ENCODE measurements at places on chromosomes 5 and 9. TPM values are rescaled to one million over a fixed set of nuclear protein-coding genes. Genes with fewer than 3 reads are reported as not detected.
A peak's percentile ranks its signal among the peaks of the same experiment; 100 is the strongest.

DNA sequence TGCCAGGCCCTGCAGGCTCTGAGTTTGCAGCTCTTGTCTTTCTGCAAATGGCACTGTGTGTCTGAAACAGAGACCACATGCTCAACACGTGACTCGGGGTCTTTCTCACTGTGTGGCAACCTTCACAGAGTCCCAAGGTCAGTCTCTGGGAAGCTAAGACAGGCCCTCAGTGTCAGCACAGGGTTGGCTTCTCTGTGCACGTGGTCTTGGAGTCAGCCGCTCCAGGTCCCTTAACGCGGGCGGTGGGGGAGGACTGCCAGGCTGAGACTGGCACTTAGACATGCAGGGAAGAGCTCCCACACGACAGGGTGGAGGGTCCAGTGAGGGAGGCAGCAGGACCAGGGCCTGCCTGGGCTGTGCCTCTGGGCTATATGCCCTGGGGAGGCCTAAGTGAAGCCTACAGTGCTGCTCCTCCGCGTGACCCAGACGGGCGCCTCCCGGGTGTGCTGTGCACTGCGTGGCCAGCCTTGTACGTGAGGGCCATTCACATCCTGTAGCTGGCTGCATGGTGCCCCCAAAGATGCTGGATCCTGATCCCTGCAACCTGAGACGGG, 76.8 kb downstream of the ADAMTS2 start:
- no peak overlapping the region for H3K27ac ChIP-seq
- no peak overlapping the region for H3K4me3 ChIP-seq
- no peaks in the 10 kb centered on the region for H3K27me3 ChIP-seq
- no peaks in the 10 kb centered on the region for H3K36me3 ChIP-seq
- no peak for DNase-seq

DNA sequence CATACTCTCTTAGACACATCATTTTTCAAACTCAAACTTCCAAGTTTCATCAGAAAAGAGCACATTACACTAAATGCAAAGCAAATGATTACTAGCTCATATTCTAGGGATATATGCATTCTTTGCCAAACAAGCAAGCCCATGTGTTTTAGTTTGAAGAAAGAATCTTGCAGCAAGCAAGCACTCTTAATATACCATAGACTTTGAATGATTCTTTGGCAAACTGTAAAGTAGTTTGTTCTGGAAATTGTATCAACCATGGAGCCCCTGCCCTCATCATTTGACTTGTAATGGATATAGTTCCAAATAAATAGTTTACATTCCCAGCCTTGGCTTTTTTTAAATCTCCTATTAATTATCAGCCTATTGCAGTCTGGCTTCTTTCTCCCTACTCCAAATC, 325.2 kb downstream of the NR2F1-AS1 start:
- H3K4me1 ChIP-seq, result no peaks in the 10 kb centered on the region
- no peaks in the 10 kb centered on the region for H3K27me3 ChIP-seq
- H3K4me3 ChIP-seq, result no peak overlapping the region
- H3K36me3 ChIP-seq, result no peaks in the 10 kb centered on the region
- no peak for DNase-seq

The PHF19 gene
- total RNA-seq, result 16.8 TPM

The ACER2 gene
- 4.1 TPM for total RNA-seq

The C9orf57 gene
- not detected for total RNA-seq

DNA sequence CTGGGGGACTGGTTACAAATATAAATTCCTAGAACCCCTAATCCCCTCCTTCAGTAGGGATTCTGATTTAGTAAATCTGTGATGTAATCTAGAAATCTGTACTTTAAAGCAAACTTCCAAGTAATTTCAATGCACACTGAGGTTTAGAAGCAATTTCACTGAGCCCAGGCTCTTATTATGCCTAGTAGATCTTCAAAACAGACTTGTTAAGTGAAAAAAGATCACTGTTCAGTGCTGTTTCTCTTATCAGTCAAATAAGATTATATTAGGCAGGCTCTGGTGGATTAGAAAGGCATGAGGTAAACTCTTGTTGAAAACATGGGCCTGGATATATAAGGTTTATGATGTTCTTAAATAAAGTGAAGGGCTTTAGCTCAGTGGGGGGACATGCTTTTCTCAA, 293.9 kb downstream of the ADGRV1 start:
- DNase-seq, result no peak
- H3K27me3 ChIP-seq, result no peaks in the 10 kb centered on the region
- H3K4me3 ChIP-seq, result no peak overlapping the region
- peaks cover 11% of the 10 kb centered on the region for H3K4me1 ChIP-seq

- no peak overlapping the region for H3K27ac ChIP-seq
- no peaks in the 10 kb centered on the region for H3K4me1 ChIP-seq
- H3K4me3 ChIP-seq, result no peak overlapping the region
- H3K36me3 ChIP-seq, result no peaks in the 10 kb centered on the region
Measured at GRCh38 chr5:100108883-100109282, 426.3 kb upstream of the FAM174A start.

DNA sequence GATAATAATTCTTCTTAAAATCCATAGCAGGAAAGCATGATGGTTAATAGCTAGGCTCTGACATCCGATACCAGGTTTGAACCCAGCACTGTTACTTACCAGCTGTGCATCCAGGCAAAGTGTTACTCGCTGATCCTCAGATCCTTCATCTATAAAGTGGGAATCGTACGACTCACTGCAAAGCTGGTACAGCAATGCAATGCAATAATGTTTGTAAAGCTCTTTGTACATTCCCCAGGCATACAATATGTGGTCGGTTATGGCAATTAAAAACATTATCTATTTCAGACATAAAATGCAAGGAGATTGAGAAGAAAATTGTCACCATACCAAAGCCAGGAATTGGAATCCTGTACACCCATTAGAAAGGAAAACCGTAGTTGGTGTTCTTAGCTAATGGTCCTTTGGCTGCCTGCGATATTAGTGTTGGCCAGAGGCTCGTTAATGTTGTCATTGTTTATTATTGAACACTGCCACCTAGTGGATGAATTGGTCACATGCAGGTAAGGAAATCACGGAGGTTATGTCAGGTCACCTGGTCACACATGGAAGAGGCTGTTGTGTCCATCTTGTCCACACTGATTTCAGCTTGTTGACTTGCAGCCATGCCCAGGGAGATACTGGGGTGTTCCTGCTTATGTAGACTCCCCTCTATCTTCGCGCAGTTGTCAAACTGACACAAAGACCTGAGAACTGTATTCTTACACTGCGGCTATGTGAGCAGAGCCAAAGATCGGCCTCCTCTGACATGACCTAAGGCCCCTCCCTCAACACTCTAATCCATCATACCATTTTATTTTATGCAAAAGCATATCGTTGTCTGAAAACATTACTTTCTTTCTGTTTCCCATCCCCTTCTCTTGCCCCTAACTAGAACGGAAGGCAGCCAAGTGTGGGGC, 87.5 kb upstream of the PPP2R2B start:
- peak; percentile 70 for DNase-seq
- H3K27me3 ChIP-seq, result no peaks in the 10 kb centered on the region
- no peak overlapping the region for H3K4me3 ChIP-seq
- H3K27ac ChIP-seq, result no peak overlapping the region
- no peaks in the 10 kb centered on the region for H3K36me3 ChIP-seq

The DMGDH gene
- total RNA-seq, result 3.4 TPM

GRCh38 chr9:77935211-77935610, 96.4 kb downstream of the GNAQ start:
- DNase-seq, result no peak
- H3K27ac ChIP-seq, result no peak overlapping the region
- no peaks in the 10 kb centered on the region for H3K36me3 ChIP-seq

DNA sequence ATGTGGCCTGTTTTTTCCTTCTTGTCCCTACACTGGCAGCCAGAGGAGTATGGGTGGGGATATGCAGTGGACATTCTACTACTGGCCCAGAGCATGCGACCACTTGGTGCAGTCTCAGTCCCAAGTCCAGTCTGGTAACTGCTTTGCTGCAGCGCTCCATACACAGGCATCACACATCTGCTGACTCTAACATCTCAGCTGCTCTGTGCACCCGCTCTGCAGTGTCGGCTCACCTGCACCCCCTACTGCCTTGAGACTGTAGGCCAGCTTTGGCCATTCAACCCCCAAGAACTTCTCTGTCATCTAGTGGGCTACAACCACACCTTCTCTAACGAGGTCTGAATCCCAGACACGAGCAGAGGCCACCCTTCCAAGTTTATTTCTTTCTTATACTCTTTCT, 46.4 kb upstream of the SLCO6A1 start:
- no peak overlapping the region for H3K27ac ChIP-seq
- no peak for DNase-seq
- H3K4me3 ChIP-seq, result no peak overlapping the region
- H3K27me3 ChIP-seq, result no peaks in the 10 kb centered on the region
- no peaks in the 10 kb centered on the region for H3K4me1 ChIP-seq

GRCh38 chr5:177557041-177557647, 2.8 kb upstream of the FAM193B start:
- DNase-seq, result no peak
- H3K27ac ChIP-seq, result no peak overlapping the region
- H3K4me1 ChIP-seq, result peaks cover 24% of the 10 kb centered on the region
- no peaks in the 10 kb centered on the region for H3K27me3 ChIP-seq
- no peak overlapping the region for H3K4me3 ChIP-seq

DNA sequence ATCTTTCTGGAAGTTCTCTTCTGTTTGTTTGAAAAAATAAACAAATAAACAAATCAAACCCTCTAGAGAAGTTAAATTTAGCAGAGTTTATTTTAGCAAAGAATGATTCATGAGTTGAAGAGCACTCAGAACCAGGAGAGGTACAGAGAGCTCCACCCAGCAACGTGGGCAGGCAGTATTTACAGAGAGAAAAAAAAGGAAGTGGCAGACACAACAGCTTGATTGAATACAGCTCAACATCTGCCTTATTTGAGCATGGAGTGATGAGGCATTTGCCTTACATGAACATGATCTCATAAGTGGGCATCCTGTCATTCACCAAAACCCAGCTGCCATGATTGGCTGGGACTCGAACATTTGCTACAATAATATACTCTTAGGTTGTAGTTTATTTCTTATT, 381.6 kb upstream of the ADAMTS16 start:
- DNase-seq, result no peak
- no peaks in the 10 kb centered on the region for H3K27me3 ChIP-seq
- no peak overlapping the region for H3K27ac ChIP-seq
- no peaks in the 10 kb centered on the region for H3K4me1 ChIP-seq
- no peaks in the 10 kb centered on the region for H3K36me3 ChIP-seq

GRCh38 chr9:70120834-70121510, 77.3 kb downstream of the MAMDC2 start:
- no peak overlapping the region for H3K4me3 ChIP-seq
- DNase-seq, result peak; percentile 27
- no peaks in the 10 kb centered on the region for H3K27me3 ChIP-seq
- no peaks in the 10 kb centered on the region for H3K4me1 ChIP-seq

The SPINK7 gene
- not detected for total RNA-seq

GRCh38 chr5:17290540-17290974, 73.1 kb downstream of the BASP1 start:
- H3K27me3 ChIP-seq, result no peaks in the 10 kb centered on the region
- H3K27ac ChIP-seq, result no peak overlapping the region
- no peak for DNase-seq
- no peaks in the 10 kb centered on the region for H3K4me1 ChIP-seq
- no peak overlapping the region for H3K4me3 ChIP-seq

DNA sequence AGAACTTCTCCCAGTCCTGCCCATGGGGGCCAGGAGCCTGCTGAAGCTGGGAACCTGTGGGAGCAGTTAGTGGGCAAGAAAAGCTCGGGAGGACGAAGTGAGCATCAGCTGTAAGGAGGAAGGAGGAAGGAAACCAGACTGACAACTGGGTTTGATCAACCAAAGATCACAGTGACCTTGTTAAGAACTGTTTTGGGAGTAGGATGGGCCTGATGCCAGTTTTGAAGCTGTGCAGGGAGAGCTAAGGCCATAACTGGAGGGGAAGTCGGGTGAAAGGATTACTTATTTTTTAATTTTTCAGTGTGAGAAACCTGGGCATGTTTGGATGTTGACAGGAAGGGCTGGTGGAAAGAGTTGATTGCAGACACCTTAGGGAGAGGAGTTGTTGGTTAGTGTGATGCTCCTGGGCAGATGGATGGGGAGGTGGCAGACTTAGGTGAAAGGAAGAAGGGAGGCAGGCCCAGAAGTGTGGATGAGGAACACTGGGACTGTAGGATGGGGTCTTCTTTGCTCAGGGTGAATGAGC, 58.3 kb upstream of the KLF4 start:
- H3K36me3 ChIP-seq, result no peaks in the 10 kb centered on the region
- H3K4me1 ChIP-seq, result peaks cover 20% of the 10 kb centered on the region
- no peak overlapping the region for H3K4me3 ChIP-seq
- no peak for DNase-seq
- H3K27ac ChIP-seq, result peak overlapping the region; percentile 77

DNA sequence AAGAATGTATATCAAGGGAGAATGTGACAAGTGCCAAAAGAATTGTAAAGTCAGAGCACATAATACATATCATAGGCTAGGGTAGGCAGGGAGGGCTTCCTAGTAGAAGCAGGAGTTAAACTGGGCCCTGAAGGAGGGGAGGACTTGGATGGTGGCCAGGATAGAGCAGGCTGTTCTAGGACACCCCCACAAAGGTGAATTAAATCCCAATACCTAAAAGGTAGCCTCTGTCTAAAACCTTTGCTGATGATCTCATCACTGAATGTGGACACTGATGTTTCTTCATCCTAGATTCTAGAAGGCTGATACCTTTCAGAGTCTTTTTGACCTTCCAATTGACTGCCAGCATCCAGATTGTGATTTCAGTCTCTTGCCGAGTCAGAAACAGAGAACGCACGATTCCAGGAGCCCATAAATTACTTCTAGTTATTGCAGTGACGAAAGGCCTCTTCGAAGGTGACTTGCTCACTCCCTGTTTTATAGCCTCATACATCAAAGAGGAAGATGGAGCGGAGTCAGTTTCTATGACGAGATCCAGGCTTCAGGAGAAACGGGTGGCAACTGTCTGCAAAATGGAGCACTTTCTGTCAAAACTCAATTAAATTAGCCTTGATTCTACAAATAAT, 43.2 kb downstream of the KIF4B start:
- no peaks in the 10 kb centered on the region for H3K27me3 ChIP-seq
- H3K27ac ChIP-seq, result no peak overlapping the region
- H3K4me3 ChIP-seq, result no peak overlapping the region
- no peaks in the 10 kb centered on the region for H3K4me1 ChIP-seq
- H3K36me3 ChIP-seq, result no peaks in the 10 kb centered on the region
- DNase-seq, result no peak

The LCN15 gene
- total RNA-seq, result not detected

GRCh38 chr5:151740958-151741373, 17.5 kb downstream of the ATOX1 start:
- peak overlapping the region; percentile 62 for H3K27ac ChIP-seq
- H3K36me3 ChIP-seq, result no peaks in the 10 kb centered on the region
- H3K27me3 ChIP-seq, result no peaks in the 10 kb centered on the region
- H3K4me3 ChIP-seq, result no peak overlapping the region

GRCh38 chr9:87676976-87677775, 48.7 kb upstream of the CTSL start:
- no peak overlapping the region for H3K27ac ChIP-seq
- H3K36me3 ChIP-seq, result no peaks in the 10 kb centered on the region
- DNase-seq, result peak; percentile 48
- H3K27me3 ChIP-seq, result no peaks in the 10 kb centered on the region
- H3K4me1 ChIP-seq, result no peaks in the 10 kb centered on the region
